Neural crest cell (in vitro differentiated cells): ENCODE measurements at places on chromosomes 4 and X.

DNA sequence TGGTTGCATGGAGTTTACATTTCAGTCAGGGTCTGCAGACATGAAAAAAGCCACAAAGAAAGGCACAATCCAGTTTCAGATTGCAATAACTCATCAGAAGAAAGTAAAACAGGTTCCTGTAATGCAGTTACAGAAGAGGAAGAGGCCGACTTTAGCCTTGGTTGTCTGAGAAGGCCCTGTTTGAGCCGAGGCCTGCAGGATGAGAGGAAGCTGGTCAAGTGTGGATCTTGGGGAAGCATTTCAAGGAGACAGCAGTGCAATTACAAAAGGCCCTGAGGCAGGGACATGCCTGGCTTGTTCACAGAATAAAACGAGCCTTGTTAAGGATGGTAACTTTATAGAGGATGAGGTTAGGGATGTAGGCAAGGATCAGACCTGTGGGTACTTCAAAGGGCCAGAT, 62.4 kb downstream of the AFF2 start:
- no peaks in the 10 kb centered on the region for H3K27me3 ChIP-seq
- DNase-seq = no peak
- peaks cover 6% of the 10 kb centered on the region for H3K36me3 ChIP-seq

- peaks cover 34% of the 10 kb centered on the region for H3K36me3 ChIP-seq
- H3K4me1 ChIP-seq = no peaks in the 10 kb centered on the region
- H3K4me3 ChIP-seq = no peak overlapping the region
- H3K27ac ChIP-seq = no peak overlapping the region
- no peaks in the 10 kb centered on the region for H3K27me3 ChIP-seq
- no peak for DNase-seq
These were observed 124.1 kb upstream of the DDX3X start for GRCh38 chrX:41209853-41210252.

DNA sequence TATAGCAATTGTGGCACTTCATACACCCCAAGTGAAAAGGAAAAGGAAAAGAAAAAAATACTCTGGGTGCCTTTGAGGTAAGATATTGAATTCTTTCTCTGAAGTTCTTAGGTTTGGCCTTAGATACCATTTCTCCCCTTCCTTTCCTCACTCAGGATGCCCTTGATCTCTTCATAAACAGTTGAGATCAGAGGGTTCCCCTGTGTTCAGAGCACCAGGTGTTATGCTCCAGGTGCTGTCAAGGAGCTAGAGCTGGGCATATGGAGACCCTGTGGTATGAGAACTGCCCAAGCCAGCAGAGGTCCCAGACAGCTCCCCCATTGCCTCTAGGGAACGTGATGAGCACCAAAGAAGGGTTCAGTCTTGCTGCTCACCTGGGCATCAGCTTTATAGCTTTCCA, 17.1 kb upstream of the CD40LG start:
- no peak for DNase-seq
- no peaks in the 10 kb centered on the region for H3K4me1 ChIP-seq
- H3K27ac ChIP-seq = no peak overlapping the region
- H3K36me3 ChIP-seq = no peaks in the 10 kb centered on the region
- H3K27me3 ChIP-seq = no peaks in the 10 kb centered on the region

DNA sequence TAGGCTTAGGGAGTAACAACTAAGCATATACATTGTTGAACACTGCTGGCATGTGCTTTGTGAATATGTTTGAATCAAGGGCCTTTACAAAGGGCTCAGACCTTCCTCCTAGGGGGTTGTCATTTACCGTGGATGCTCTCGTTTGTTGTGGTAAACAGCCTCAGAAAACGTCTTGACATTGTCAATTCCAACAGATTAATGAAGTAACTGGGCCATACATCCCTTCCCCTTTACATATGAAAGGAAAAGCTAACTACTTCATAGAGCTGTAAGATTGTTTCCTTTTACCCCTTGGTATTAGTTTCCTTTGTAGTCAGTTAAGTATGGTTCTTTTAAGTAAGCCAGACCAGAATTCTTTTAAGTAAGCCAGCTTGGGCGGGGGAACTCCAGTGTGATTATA, 42.9 kb downstream of the FAT4 start:
- peaks cover 41% of the 10 kb centered on the region for H3K4me1 ChIP-seq
- no peaks in the 10 kb centered on the region for H3K36me3 ChIP-seq
- peak overlapping the region; percentile 3 for H3K4me3 ChIP-seq
- no peak overlapping the region for H3K27ac ChIP-seq
